ENCODE measurements at places on chromosomes 2 and 18.

GRCh38 chr18:1435487-1435886 lies 530.8 kb downstream of the ADCYAP1 start:
- no peak for DNase-seq

DNA sequence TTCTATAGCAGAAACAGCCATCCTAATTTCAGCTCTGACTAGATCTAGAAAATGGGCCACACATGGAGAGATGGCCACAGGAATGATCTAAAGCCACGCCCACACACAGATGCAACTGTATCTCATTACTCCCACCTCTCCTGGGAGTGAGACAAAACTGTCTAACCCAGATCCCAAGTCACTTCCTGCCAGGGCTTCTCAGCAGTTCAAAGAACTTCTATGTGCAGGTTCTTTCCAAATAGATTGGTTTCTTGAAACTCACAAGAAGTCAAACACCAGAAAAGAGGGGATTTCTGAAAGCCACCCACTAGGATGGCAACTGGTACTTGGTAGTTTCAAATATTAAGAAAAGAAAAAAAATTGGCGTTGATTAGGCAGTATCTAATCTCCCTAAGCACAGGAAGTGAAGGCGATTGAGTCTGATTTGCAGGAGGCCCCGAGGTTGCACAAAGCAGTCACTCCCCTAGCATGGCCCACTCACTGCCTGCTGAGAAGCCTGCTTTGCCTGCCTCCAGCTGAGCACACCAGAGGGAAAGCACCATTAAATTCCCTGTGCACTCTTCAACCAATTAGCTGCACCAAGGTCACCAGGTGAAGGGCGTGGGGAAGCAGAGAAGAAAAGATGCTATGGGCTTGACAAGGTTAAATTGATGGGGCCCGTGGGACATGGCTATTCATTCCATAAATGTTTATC lies 51.1 kb downstream of the PAPOLG start:
- DNase-seq = no peak

- DNase-seq = no peak
Measured at GRCh38 chr2:50707196-50707595, 324.7 kb downstream of the NRXN1 start.

GRCh38 chr2:239158641-239159475 lies 242.0 kb downstream of the HDAC4 start:
- DNase-seq = no peak

DNA sequence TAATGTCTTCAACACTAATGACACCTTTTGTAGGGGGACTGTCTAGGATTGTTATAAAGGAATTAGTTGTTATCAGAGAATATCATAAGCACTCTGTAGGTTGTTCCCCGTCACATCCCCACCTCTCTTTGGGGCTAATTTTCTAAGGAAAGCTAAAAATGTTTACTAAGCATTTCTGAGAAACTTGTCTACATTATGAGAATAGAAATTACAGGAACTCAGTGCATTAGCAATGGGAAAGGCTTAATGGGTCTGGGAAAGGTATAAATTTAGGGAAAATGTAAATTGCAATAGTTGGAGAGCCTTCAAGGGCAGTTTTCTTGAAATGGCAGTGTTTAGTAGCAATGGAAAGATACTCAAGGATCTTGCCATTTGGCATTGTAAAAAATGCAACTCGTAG lies 257.2 kb upstream of the NRP2 start:
- no peak for DNase-seq

DNA sequence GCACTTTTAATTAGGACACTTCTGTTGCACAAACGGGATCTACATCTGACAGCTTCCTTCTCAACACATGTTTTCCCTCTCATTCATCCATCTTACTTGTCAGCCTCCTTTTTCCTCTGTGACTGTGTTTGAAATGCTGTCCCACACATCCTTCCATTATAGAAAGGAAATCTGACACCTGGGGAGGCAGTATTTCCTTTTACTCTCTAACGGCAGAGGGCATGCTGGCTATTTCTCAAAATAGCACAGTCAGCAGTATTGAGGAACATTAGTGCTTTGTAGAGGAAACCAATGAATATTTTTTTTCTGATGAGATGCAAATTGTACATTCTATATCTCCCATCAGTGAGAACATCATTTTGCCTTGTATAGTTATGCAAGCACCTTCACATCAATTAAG lies 668.7 kb downstream of the SLC4A3 start:
- no peak for DNase-seq

- no peak for DNase-seq
Measured at GRCh38 chr2:9401646-9402371, 21.5 kb downstream of the ITGB1BP1 start.

DNA sequence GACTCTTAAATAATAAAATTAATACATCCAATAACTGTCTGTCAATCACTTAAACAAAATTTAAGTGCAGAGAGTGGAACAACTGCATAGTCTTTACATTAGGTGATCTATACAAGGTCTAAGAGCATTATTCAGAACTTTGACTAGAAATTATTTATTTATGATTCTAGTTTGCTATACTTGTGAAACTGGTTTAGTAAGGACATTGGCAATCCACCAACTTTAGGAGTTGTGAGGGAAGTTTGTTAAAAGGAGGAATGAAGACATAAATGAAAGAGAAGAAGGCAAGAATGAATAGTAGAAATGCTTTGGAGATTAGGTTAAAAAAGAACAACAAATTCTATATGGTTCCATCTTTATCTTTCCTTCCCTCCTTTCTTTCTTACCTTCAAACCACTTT lies 217.5 kb downstream of the GPD2 start:
- no peak for DNase-seq

DNA sequence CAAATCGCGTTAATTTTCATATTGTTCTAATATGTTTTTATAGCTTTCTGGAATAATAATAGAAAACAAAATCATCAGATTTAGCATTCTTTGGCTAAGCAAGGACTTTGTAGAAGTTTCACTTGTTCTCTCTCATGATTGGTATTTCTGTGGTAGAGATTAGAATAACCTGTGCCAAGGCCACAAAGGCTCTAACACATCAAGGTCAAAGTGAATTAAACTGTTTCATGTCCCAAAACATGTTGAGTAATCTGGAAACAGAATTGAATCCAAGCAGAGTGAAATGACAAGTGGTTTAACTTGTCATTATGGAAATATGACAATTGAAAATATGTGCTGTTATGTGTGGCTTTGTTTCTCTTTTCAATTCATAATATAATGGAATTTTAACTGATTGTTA lies 617.4 kb downstream of the CCDC85A start:
- no peak for DNase-seq

GRCh38 chr2:237171396-237171795 lies 85.7 kb downstream of the COPS8 start:
- DNase-seq = no peak

DNA sequence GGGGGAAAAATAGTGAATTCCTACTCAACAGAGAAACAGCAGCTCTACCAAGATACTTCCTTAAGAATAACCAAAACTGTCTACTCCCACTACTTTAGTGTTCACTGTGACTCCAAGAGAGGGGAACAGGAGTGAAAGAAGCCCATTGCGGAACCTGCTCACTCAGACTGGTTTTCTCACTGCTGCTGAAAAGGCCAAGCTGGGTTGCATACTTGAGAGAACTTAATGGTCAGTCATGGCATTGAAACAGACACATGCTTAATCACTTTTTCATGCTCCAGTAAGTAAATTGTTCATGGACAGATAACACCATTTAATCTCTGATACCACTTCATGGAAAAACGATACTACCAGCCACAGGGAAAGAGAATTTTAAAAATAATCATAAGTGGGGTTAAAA lies 35.7 kb upstream of the SLC8A1 start:
- no peak for DNase-seq

DNA sequence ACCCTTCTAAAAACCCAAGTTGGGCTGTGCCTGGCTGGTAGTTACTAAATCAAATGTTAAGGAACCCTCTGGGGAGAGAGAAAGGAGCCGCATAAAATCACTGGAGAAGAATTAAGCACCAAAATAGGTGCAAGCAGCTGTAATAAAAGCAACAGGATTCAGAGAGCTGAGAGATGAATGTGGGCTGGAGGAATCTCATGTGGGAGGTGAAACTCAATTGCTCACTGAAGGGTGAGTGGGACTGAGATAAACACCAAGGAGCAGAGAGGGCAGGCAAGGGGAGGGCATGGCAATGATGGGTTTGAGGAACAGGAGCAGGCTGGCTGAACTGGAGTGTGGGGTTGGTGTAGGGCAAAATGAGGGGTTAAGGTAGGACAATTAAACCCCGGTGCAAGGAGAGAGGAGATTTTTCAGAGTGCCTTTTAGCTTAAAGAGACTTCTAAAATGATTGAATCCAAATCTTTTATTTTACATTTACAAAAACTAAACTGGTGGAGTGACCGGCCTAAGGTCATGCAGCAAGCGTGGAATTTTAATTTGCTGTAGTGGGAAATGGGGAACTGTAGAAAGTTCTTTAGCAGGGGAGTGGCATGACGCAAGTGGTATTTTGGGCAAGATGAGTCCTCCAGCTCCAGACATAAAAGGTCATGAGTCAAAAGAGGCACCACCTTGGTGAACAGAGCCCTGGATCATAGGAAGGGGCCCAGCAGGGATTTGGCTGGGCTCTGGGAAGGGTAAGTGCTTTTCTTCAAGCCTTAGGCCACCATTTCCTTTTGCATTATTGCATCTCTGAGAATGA lies 10.5 kb downstream of the PLB1 start:
- DNase-seq = no peak

DNA sequence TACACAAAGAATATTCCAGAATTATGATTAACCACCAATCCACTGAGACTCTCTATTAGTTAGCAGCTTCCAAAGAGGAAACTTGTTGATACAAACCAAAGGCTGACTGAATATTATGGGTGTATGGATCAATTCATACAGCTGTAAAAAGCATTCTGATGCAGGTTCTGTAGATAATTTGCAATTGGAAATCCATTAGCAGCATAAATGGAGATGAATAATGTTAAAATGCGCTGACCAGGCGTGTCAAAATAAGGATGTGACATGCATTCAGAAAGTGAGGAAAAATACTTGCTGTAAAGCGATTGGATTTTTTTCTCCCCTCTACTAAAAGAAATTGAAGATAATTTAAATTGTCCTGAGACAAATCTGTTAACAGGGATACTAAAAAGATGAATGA lies 169.0 kb upstream of the DDX18 start:
- no peak for DNase-seq

GRCh38 chr2:119137502-119137901 lies 21.0 kb downstream of the C1QL2 start:
- DNase-seq = no peak

DNA sequence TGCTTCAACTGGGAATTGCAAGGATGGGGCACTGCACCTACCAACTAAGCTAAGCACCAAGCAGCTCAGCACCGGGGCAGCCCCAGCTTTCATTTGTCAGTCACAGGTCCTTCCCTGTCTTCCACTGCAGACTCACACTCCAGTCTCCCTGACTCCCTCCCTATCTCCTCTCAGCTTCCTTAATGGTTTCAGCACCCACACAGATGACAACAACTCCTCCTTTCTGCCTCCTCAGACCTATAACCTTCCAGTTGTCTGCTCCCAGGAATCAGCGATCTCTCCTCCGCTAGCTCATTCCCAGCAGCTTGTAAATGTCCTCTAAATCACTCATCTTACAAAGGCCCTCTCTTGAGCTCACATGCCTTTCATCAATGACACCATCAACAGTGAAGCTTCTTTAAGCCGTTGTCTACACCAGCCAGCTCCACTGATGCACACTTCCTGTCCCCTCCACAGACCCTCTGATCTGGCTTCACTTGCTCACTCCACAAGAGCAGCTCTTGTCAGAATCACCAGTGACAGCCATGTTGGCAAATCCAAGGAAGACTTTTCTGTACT lies 32.1 kb downstream of the CLASP1 start:
- no peak for DNase-seq

DNA sequence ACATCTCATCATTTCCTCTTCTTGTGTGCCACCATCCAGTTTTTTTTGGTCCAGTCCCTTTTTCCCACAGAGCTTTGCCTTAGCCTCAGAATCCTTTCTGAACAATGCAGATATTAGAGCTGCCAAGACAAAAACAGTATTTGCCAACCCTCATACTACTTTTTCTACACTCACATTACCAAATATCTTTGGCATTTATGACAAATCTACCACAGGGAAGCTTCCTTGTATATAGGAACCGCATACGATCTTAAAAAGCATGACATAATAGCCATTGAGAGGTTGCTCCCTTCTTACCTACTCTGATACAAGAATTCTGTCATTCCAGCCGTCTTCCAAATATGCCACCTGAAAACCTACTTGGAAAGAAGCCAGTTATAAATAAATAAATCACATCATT lies 9.4 kb downstream of the ZNF24 start:
- DNase-seq = no peak

GRCh38 chr2:128384446-128384845 lies 65.8 kb upstream of the HS6ST1 start:
- no peak for DNase-seq

DNA sequence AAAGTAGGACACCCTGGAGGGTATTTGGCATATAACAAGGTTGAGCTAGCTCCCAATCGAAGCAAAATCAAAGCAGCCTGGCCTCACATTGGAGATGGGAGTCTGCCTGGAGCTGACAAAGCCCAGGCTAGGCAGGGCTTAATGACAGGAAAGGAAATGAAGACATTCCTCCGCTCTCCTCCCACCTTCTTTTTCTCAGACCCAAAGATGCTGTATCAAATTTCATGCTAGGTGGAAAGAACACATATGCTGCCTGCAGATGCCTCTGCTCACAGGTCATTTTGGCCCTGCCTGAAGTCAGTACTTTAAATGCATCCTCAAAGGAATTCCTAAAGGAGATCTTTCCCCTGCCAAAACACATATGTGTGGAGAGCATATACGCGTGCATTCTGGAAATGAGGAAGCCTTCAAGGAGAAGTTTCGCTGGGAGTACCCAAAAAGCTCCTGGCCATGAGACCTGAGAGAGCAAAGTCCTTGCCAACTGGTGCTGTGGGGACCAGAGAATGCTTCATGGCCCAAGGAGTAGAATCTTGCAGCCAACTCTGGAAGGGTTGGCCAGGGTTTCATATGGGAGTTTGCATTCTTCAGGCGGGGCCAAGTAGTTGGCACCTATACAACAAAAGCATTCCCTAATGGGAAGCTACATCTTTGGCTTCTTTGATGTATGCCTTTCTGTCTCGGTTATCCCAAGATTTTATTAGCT lies 88.0 kb downstream of the AQP4 start:
- no peak for DNase-seq

- DNase-seq = no peak
Measured at GRCh38 chr18:44758861-44759631, 78.4 kb downstream of the SETBP1 start.

DNA sequence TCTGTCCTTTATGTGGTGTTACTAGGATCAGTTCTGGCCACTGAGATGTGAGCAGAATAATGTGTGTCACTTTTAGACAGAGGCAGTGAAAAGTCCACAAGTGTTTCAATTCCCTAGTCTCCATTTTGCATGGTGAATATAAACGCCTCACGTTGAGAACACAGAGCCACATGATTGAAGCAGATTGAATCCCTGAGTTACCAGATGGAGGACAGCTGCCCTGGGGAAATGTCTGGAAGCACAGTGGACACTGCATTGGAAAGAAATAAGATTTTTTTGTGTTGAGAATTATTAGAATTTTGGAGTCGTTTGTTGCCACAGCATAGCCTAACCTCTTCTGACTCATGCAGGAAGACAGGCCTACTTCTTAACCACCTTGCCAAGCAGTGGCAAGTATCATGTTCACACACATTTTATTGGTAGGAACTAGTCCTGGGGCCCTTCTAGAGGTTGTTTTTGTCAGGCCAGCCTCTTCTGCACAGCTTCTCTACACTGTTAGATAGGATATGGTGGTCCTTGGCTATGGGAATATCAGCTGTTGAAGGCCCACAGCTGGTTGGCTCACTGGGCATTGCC lies 188.6 kb downstream of the TMEM182 start:
- DNase-seq = no peak
